ENCODE measurements at places on chromosomes 1 and 21.

GRCh38 chr1:72439036-72439435 is 156.7 kb upstream of the NEGR1 start:
- peak; percentile 55 for DNase-seq

DNA sequence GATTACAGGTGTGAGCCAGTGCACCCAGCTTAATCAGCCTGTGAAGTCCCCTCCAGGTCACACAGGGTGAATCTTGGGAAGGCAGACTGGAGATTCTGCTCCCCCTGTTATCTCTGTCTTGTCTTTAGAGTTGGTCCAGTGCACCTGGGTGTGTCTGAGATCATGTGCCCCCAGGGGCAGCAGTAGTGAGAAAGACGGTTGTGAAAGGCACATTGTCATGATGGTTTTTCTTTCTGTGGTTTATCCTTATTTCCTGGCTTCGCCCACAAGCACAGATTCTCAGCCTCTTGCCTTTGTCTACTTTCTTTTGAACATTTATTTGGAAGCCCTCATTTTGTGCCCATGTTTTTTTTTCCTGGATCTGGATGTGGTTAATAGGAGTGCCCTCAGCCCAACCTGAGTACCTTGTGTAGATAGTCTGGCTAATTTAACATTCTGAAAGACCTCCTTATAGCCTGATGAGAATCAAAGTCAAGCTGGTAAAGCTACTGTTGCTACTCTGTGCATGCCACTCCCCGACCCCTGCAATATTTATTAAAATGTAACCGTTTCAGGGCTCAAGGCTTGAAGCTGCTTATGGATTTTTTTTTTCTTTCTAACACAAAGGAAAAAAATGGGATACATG is 23.7 kb downstream of the UCK2 start:
- DNase-seq, result peak; percentile 56

DNA sequence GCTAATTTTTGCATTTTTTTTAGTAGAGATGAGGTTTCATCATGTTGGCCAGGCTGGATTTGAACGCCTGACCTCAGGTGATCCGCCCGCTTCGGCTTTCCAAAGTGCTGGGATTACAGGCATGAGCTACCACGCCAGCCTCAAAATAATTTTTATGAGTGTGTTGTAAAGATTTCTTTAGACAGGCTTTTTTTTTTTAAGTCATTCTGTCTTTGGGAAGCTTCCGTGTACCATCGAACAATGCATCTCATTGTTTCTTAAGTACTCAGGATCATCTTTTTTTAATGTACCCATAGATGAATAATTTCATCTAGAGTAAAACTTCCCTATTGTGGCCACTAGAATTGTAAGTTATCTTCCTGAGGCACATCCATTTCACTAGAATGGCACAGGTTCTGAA is 19.6 kb upstream of the SDC3 start:
- no peak for DNase-seq

DNA sequence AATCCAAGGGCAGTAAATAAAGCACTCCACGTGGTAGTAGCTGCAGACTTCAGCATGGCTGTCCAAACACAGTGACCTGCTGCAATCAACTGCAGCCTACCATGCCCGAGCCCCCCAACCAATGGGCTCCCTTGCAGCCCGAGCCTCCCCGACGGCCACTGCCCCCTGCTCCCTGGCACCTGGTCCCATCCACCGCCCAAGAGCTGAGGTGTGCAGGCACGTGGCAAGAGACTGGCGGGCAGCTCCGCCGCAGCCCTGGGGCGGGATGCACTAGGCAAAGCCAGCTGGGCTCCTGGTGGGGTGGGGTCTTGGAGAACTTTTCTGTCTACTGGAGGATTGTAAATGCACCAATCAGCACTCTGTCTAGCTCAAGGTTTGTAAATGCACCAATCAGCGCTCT is 57.6 kb upstream of the RGS2 start:
- no peak for DNase-seq

GRCh38 chr1:197737916-197738315 is 37.4 kb downstream of the DENND1B start:
- no peak for DNase-seq

DNA sequence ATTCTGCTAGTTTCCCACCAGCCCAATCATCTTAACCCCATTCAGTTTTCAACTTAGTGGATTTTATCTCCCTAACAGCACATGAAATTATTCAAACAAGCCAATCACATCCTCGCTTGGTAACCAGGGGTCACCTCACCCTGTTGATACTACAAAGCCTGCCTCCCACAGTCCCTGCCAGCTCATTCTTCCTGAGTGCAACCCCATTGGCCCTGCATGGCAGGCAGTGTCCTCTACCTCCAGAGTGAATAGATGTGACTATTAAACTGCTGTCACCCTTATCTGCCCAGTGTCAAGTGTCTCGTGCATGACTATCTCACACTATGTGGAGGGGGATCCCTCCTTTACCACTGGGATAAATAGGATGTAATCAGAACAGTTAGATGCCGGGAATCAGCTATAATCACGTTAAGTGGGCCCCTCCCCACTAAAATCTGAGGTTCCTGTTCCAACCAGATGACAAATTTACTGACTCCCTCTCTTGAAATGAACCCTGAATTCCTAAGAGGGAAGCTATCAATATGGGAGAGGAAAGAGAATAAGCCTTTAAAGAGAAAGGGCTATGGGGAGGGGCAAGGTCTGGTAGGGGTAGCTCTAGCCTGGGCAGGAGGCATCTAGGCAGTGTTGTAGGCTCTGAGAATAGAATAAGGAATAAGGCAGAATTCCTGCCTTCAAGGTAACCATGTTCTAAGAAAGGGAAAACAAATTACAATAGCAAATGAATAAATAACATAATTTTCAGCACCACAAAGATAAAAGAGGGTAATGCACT is 155.9 kb downstream of the SLC30A10 start:
- no peak for DNase-seq

DNA sequence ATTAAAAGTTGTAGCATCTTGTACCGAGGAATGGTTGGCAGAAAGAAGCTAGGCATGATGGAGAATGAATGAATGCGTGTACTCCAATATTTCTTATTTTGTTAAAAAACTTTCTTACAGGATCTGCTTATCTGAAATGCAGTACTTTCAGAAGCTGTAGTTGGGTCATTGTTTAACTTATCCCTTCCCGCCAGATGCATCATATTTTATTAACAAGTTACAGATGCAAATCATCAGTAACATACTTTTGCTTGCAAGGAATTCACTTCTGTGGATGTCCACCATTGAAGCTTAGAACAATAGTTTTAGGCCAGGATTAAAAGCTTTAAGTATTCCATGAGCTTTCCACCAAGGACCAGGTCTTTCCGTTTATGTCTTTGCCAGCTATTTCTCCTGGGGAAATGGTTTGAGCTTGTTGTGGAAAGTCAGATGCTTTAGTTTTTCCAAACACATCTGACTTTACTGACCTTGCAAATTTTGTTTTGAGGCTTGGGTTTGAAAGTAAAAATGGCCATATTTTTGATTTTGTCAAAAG is 65.4 kb downstream of the PATJ start:
- DNase-seq, result no peak

DNA sequence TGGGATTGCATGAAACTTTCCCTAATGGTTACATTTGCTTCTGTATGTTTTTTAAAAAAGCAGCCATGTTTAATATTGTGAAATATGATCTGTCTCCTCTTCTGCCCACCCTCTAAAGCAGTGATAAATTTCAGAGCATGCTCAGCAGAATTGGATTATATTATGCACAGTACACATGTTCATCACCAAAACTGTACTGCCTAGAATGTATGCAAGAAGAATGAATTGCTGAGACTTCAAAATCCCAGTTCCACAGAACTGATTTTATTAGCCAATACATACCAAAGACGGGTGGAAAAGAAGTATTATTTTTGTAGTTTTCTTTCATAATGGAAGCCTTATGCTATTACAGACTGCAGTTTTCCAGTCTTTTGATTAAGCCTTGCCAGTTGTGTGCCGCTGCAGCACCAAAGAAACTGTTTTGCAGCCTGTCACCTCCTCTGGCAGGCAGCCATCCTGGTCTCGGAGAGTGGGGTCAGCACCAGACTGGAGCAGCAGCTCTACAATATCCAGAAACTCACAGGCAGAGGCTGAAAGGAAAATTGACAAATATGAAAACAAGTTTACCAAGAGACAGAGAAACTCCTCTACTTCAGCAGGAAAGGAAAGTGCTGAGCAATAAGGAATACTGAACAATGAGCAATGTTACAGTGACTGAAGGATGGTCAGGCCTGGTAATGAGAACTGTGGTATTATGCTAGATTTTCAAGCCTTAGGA is 58.1 kb downstream of the LHX4 start:
- DNase-seq, result no peak

GRCh38 chr1:16630661-16631247 is 17.4 kb upstream of the NBPF1 start:
- DNase-seq, result no peak

DNA sequence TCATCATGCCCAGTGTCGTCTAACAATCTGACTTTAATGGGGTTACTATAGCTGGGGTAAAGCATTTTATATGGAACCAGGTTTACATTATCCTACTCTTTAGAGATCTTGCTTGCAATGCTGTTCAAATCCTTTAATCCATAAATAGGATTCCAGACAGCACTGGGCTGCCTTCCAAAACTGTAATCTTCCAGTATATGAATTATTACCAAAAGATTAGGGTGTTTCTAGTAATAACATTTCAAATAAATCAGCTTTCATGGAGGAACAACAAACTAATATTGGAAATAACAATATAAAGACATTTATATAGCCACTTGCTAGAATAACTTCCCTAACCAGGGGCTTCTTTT is 88.6 kb upstream of the PLXNA2 start:
- no peak for DNase-seq

DNA sequence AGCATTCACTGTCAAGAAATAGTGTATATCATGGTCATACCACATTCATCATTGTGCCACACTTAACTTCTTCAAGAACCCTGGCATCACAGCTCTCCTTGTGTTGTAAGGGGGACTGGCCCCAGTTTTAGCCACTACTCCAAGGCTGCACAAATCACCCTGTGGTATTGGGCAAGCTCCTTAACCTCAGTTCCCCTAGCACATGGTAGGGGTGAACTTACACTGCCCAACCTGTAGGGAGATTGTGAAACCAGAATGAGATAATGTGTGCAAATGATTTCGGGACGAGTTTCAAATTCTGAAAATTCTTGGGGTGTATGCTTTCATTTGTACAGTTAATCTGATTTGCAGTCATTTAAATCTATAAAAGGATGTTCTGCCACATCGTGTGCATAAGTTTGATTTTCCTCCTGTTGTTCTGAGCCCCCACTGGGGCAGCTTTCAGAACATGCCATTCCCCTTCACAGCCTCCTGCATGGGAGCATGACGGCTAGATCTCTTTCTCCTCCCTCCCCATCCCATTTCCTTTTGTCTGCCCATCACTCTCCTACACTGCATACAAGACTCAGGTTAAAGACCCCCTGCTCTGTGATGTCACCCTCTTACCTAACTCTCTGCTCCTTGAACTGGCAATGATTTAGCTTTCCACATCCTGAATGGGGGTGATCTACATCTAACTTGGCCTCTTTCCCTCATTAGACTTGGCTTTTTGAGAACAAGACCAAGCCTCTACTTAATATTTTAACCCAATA is 290.3 kb downstream of the CHRM3 start:
- DNase-seq, result no peak

- DNase-seq, result peak; percentile 50
Observed at GRCh38 chr1:63794939-63795378, 21.1 kb downstream of the ROR1 start.

DNA sequence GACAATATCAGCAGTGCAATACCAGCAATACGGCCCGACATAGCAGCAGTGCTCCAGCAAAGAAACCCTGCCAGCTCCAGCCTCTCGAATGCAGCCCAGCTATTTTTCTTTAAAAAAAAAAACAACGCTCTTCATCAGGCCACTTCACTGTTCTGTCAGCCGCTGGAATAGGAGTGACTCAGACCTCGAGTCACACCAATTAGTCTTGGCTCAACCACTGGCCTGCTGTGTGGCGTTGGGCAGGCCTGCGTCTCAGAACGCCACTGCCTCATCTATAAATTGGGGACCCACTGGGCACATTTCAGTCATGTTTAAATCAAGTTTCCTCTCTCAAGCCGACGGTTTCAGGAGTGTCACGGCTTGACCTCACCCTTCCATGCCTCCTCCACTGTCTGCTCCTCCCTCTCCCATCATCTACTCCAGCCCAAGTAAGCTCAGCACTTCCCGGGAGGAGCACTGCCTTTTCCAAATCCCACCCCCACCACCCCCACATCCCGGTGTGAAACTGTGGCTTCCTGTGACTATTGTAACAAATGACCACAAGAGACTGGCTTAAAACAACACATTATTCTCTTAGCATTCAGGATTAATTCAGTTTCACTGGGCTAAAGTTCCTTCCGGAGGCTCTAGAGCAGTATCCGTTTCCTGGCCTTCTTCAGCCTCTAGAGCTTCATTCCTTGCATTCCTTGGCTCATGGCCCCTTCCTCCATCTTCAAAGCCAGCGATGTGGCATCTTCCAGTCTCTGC is 71.9 kb upstream of the EFHD2 start:
- peak; percentile 91 for DNase-seq

- no peak for DNase-seq
Observed at GRCh38 chr1:71101839-71102376, 21.1 kb upstream of the ZRANB2 start.

DNA sequence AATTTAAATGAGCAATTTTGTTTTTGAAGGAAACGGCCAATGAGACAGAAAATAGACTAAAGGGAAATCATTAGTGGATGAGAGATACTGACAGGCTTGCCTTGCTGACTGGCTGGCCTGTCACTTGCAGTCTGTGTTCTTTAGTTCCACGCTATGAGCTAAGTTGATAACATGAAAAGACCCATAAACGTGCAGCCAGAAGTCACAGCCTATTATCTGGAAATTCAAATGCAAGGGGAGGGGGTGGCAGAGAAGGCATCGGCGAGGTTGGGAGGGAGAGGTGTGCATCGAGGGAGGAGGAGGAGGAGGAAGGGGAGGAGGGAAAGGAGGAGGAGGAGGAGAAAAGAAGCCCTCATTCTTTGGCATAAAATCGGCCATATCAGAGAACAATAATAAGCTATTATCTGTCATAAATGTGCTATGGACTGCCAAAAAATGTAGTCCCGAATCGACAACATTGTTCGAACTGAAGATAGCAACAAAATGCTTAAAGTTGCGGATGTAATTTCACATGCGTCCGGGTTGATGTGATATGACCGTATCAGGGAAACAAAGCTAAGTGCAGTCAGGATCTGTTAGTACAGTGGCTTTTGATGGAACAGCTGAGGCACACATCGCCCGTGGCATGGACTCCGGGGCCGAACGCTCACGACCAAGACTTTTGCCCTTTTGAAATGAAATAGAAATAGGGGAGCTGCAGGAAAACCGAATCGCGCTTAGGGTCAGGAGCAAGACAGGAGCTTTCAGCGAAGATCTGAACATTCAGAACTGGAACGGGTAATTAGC is 11.6 kb upstream of the BARHL2 start:
- no peak for DNase-seq

All from fibroblast of lung (primary cell).